ENCODE measurements at places on chromosomes 7 and 10. TPM values are rescaled to one million over a fixed set of nuclear protein-coding genes. Genes with fewer than 3 reads are reported as not detected.

The EGFR gene
- total RNA-seq, result not detected

The CHST15 gene
- total RNA-seq, result 0.38 TPM

The CDC14C gene
- not detected for total RNA-seq

The OR2A5 gene
- not detected for total RNA-seq

The NYAP1 gene
- total RNA-seq, result 0.72 TPM

The UTF1 gene
- total RNA-seq, result not detected

The SPDYE6 gene
- total RNA-seq, result not detected

The KCNMA1 gene
- 1.0 TPM for total RNA-seq

The TRUB1 gene
- total RNA-seq, result 13.1 TPM

The SLC26A5 gene
- total RNA-seq, result not detected

The LIPN gene
- not detected for total RNA-seq

The ELOVL3 gene
- 0.24 TPM for total RNA-seq
